ENCODE measurements at places on chromosomes 5 and 9.

DNA sequence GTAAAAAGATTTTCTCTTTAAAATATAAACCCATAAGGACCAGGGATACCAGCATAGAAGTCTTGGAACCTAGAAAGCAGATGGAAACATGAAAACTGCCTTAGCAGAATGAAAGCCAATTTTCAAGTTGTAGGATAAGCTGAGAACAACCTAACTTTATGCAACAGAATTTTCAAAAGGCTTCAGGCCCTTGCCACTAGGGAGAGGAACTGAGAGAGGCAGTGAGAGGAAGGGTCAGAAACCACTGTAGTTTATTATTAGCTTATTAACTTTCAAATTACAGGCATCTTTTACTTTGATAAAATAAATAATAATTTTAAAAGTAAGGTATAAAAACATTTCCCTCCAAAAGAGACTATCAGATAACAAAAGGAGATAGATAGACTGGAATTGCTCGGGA lies 33.4 kb downstream of the FAM81B start:
- DNase-seq = no peak

GRCh38 chr9:99211746-99212145 lies 10.0 kb downstream of the ALG2 start:
- no peak for DNase-seq

DNA sequence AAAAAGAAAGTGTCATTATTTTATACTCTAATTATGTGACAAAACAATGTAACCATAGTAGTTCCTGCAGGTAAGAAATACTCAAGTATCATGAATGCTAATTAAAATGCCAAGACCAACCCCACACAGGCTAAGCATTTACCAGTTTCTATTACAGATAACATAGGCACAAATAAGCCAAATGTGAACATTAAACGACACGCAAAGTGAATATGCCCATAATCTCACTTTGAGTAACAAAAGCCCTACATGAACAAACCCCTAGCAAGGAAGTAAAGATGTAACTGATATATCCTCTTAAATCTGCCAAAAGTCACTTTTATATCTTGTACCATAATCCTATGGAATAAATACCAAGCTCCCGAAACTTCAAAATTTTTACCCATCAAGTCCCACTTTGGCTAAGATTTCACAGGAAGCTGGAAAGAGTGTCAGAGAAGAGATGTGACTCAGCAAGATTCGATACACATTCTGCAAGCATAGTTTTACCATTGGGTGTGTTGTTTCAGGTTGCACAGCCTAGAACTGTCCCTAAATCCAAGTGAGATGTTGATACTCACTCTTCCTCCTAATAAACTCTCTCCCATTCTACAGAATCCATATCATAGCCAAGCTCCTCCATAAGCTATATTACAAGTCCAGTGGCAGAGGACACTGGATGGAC lies 28.8 kb downstream of the TRPM6 start:
- no peak for DNase-seq

GRCh38 chr5:131081913-131082488 lies 83.1 kb downstream of the HINT1 start:
- no peak for DNase-seq

DNA sequence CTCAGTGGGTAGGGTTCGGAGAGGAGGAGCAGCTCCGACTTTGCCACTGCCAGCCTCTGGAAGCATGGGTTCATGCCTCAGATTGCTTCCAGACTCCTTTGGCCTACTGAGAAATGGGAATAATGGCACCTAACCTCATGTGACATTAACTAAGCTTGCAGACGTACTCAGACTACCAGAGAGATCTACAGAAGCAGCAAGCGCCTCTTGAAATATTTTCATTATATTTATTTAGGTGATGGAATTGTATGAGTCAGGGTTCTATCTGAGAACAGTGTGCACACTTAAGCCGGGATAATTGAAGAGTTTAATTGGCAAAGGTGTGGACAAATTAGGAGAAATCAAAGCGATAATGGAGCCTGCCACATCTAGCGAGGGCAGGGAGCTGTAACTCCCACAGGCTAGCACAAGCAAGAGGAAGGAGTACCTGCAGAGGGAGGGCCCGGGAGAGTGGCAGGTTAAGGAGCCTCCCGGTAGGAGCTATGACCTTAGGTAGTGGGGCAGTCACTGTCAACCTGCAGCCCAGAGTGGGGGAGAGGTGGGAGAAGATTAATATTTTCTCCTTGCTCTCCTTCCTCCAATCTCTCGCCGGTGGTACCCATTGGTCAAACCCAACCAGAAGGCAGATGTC lies 12.2 kb upstream of the PDZD2 start:
- DNase-seq = no peak

DNA sequence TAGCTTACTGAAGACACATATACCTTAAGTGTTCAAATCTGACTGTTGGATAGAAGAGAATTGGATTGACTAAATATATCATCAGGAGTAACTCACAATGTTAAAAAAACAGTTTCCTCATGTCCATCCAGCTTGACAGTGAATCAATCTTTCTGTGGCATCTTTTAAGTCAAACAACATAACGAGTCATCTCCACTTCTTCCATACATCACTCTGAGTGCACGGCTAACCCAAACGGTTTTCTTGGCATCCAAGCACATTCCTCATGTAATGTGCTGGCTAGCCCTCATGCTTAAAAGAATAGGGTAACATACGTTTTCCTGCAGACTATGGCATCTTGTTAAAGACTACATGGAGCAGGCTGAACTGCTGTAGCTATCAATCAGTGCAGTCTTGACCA lies 291.5 kb upstream of the TRPC7 start:
- no peak for DNase-seq

GRCh38 chr9:125911861-125912644 lies 164.9 kb downstream of the PBX3 start:
- DNase-seq = no peak

- no peak for DNase-seq
Measured at GRCh38 chr9:95771556-95772246, 103.8 kb upstream of the ERCC6L2 start.

DNA sequence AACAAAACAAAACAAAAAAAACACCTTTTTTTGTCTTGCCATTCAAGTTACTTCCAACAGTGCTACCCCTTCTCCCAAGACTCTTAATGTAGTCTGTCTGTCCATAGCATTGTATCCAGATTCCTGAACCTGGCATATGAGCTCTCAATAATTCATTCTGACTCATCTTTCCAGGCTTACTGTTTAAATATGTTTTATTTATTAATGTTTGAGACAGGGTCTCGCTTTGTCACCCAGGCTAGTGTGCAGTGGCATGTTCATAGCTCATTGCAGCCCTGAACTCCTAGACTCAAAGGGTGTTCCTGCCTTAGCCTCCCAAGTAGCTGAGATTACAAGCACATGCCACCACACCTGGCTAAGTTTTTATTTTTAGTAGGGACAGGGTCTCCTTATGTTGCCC lies 208.0 kb upstream of the DMRT1 start:
- no peak for DNase-seq

GRCh38 chr9:127049044-127049443 lies 73.4 kb downstream of the ANGPTL2 start:
- no peak for DNase-seq

DNA sequence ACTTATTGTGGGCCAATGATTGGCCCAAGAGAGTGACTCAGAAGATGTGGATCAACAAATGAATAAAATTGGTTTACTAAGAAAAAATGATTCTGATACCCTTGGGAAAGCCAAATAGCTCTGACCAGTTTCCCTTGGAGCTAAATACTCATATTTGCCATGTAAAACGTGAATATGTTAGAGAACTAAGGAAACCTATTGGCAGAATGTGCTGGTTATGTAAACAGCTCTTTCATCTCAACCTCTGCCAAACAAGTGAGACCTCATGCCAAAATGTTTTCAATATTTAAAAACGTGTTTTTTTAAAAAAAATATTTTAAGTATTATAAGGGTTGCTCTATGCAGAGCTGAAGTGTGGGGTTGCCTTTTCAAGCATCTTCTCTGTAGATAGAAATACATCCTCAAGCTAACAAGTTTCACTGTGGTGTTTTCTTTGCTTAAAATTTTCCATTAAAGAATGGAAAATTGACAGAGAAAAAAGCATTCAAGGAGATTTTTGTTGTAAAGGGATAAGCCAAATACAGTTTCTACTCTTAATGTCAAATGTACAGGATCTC lies 186.9 kb upstream of the TUT7 start:
- no peak for DNase-seq

GRCh38 chr9:82582693-82583092 lies 480.2 kb downstream of the RASEF start:
- DNase-seq = no peak

GRCh38 chr5:105167092-105167491 lies 1604.5 kb upstream of the NUDT12 start:
- no peak for DNase-seq

DNA sequence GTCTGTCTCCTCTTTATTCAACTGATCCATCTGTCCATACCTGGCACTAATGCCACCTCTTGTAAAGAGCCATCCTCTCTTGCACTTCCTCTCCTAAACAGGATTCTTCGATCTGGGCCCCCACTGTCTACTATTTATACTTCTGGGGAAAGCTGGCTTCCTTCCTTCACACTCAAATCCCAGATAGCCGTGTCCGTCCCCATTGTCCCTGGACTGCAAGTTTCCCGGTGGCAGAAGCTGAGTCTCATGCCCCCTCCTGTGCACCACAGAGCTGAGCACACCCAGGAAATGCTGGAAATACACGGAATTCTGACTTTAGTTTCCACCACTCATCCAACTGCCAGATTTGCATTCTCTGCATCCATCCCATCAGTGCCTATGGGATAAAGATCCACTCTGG lies 84.0 kb downstream of the MARCHF11 start:
- no peak for DNase-seq

All from Kasumi-1 (cell line).